Naive thymus-derived CD8-positive, alpha-beta T cell (primary cell): ENCODE measurements at places on chromosomes 2 and 18. TPM values are rescaled to one million over a fixed set of nuclear protein-coding genes. Genes with fewer than 3 reads are reported as not detected.
A peak's percentile ranks its signal among the peaks of the same experiment; 100 is the strongest.

DNA sequence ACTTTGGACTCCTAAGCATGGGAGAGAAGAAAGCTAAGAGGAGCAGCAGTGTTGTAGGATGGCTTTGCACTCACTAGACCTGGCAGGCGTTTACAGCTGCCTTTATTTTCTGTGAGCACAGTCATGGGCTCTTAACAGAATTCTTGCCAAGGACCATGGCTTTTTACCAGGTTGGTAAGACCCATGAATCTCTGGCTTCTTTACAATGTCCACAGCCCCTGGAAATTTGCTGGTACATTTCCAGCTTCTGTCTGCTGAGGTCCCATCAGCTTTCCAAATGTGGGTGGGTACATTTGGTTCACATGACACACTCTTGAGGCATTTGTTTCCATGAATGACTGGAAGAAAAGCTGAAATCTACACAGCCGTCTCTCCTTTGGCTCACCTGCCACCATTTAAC, 162.7 kb downstream of the PPP1R1C start:
- no peak for DNase-seq
- no peaks in the 10 kb centered on the region for H3K27me3 ChIP-seq
- no peak overlapping the region for H3K4me3 ChIP-seq
- no peaks in the 10 kb centered on the region for H3K36me3 ChIP-seq

The POMC gene
- total RNA-seq, result 7.6 TPM

GRCh38 chr18:58135183-58135641, 91.2 kb downstream of the NEDD4L start:
- H3K27me3 ChIP-seq, result peaks cover 15% of the 10 kb centered on the region
- H3K27ac ChIP-seq, result no peak overlapping the region
- no peaks in the 10 kb centered on the region for H3K36me3 ChIP-seq
- peak overlapping the region; percentile 52 for H3K4me3 ChIP-seq
- H3K4me1 ChIP-seq, result peaks cover 23% of the 10 kb centered on the region
- no peak for DNase-seq

DNA sequence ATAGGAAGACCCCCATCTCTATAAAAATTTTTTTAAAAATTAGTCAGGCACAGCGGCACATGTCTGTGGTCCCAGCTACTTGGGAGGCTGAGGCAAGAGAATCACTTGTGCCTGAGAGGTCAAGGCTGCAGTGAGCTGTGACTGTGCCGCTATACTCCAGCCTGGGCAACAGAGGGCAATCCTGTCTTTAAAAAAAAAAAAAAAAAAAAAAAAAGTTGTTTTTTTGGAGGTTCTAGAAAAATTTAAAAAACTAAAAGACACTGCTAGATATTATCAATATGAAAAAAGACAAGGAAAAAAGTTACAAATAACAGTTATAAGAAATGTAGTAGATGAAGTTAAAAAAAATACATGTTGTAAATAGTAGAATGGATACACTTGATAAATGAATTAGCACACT, 56.1 kb upstream of the C2orf15 start:
- DNase-seq, result no peak
- H3K4me3 ChIP-seq, result no peak overlapping the region
- peaks cover 5% of the 10 kb centered on the region for H3K27me3 ChIP-seq
- H3K36me3 ChIP-seq, result peaks cover 7% of the 10 kb centered on the region

- no peak overlapping the region for H3K4me3 ChIP-seq
- peak; percentile 30 for DNase-seq
- no peaks in the 10 kb centered on the region for H3K27me3 ChIP-seq
- H3K4me1 ChIP-seq, result peaks cover 4% of the 10 kb centered on the region
- H3K27ac ChIP-seq, result no peak overlapping the region
Observed at GRCh38 chr2:74250189-74250631, 51.8 kb downstream of the MTHFD2 start.

The DSEL gene
- 2.5 TPM for total RNA-seq
